Stimulated activated CD4-positive, alpha-beta T cell treated with anti-CD3 and anti-CD28 coated beads, TNF-alpha, amount 100 ng/mL, for 4 hours (primary cell): ENCODE measurements at places on chromosomes 16 and 17.

- DNase-seq = no peak
Measured at GRCh38 chr17:27893841-27894503, 807 bp upstream of the LYRM9 start.

GRCh38 chr17:51435641-51436091, 175.3 kb downstream of the UTP18 start:
- no peak for DNase-seq

GRCh38 chr17:43574896-43575525, 28.9 kb upstream of the ETV4 start:
- DNase-seq = no peak

GRCh38 chr16:63289834-63290460, 1253.7 kb upstream of the CDH8 start:
- no peak for DNase-seq

DNA sequence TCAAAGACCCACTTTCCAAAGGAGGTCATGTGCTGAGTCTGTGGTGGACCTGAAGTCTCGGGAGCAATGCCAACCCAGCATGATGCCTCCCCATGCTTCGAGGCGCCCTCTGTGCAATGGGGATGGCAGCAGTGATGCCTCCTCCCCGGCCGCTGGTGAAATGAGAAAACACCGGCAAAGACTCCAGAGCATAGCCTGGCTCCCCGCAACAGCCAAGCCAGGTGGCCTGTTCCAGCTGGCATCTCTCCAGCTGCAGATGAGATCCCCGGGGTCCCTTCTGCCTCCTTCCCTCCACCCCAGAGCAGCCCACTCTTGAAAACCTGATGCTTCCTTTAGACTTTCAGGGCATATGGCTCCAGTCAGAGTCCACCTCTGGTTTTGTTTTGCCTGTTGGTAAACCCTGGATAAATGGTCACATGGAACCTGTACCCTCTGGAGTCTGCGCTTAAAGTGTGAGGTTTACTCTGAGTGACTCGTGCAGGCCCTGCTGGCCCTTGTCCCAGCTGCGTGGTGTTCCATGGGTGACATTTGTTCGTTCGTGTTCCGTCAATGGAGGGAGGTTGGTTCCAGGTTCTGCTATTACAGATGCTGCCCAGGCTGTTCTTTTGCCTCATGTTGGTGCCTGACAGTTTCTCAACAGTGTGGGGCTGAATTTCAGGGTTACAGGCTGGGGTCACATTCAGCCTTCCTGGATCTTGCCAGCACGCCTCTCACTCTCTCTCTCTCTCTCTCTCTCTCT, 181.8 kb upstream of the CIBAR2 start:
- DNase-seq = no peak

- DNase-seq = no peak
Measured at GRCh38 chr17:37098910-37099664, 150.3 kb downstream of the AATF start.

DNA sequence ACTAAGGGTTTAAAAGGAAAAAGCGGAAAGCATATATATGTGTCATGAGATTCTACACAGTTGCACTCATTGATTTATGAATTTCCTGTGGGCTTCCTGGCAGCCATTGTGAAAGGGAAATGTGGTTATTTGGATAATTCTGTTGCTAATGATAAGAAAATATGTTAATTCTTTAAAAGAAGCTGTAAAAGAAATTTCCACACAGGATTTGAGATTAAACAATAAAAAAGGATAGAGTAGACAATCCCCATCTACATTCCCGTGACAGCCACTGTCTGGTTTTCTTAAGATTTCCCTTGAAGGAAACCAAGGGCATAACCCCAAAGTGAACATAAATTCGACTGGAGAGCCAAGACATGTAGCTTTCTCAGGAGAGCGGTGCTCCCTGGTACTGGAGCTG, 397.5 kb downstream of the CPPED1 start:
- no peak for DNase-seq

GRCh38 chr16:20911361-20911760, 10.8 kb downstream of the LYRM1 start:
- no peak for DNase-seq

DNA sequence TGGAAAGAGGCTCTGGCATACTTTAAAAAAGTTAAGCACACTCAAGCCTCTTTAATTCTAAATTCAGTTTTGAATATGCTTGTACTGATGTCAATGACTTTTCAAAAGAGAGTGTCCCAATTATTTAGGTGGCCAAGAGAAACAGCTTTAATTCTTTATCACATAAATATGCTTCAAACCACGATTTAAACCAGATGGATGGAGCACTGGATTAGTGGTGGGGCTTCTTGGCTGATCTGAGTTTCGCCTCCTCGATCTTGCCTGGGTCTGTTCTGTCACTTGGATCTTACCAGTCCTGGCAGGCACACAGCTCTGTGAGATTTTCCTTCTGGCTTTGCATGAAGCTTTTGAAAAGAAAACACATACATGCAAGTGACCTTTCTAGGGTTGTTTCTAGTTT, 467.8 kb downstream of the MAF start:
- DNase-seq = no peak

- DNase-seq = no peak
Measured at GRCh38 chr17:32525122-32525521, 38.3 kb downstream of the CDK5R1 start.

DNA sequence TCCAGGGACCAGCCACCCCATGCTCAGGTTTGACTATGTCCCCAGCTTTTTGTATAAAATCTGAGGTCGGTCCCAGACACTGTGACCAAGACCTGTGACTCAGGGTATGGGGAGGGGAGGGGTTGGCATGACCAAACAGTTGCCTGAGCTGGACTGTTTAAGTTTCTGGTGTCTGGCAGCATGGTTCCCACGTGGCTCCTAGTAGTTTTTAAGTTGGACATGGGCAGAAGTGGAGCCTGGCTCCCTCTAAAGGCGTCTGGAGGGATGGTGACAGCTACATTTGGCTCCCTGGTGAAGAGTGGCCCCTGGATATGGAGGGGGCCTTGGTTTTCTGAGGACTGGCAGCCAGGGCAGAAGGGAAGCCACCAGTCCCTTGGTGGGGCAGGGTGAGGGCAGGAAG, 7.9 kb downstream of the SMCR8 start:
- DNase-seq = no peak

- DNase-seq = no peak
Measured at GRCh38 chr16:46727184-46727583, 21.0 kb downstream of the MYLK3 start.

GRCh38 chr17:45783593-45784292, 377 bp upstream of the CRHR1 start:
- no peak for DNase-seq

- no peak for DNase-seq
Measured at GRCh38 chr16:50399411-50399810, 30.6 kb upstream of the BRD7 start.

- peak; percentile 40 for DNase-seq
Measured at GRCh38 chr17:80720610-80721577, 176.3 kb downstream of the RPTOR start.

GRCh38 chr16:80015566-80015965, 415.0 kb upstream of the MAF start:
- no peak for DNase-seq

GRCh38 chr16:83305092-83305491, 502.7 kb upstream of the HSBP1 start:
- no peak for DNase-seq

GRCh38 chr17:75872434-75873351, 5.7 kb downstream of the TRIM47 start:
- DNase-seq = peak; percentile 31

GRCh38 chr16:61653544-61653943, 382.7 kb downstream of the CDH8 start:
- no peak for DNase-seq
